ENCODE measurements at places on chromosomes 3 and 15.

DNA sequence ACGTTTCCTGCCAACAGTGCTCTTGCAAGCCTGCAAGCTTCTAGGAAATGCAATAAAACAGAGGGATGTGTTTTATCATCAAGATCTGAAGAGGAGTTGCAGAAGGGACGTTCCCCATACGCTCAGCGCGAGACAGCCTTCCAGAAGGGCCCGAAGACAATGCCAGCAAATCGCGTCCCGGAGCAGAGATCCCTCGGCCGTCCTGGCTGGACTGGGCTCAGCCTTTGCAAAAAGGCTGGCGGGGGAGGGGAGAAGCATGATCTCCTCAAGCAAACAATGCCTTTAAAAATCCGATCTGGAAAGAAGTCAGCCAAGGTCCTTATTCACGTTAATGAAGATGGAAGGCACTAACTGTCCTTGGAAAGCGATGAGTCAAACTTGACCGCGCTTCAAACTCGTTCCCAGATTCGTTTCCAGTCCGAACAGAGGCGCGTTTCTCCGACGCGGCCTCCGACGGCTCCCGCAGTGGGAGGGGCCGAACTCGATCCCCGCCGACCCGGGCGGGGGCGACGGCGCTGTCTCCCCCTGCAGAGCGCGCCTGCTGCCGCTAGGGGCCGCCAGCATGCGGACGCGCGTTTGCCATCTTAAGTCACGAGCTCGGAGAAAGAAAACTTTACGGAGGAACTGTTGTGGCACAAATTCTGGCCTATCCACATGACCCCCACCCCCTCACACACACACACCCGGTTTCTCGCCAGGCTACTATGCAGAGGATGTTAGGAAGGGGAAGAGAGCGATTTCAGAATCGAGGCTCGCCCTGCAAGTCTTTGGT, 5.5 kb downstream of the BCL6 start:
- H3K4me3 ChIP-seq: peak overlapping the region; percentile 94
- peak; percentile 69 for DNase-seq

GRCh38 chr3:186281176-186281575, 80.9 kb downstream of the DGKG start:
- no peak overlapping the region for H3K4me3 ChIP-seq
- no peaks in the 10 kb centered on the region for H3K4me1 ChIP-seq
- H3K27ac ChIP-seq: no peak overlapping the region
- H3K27me3 ChIP-seq: no peaks in the 10 kb centered on the region
- H3K36me3 ChIP-seq: no peaks in the 10 kb centered on the region
- no peak for DNase-seq

DNA sequence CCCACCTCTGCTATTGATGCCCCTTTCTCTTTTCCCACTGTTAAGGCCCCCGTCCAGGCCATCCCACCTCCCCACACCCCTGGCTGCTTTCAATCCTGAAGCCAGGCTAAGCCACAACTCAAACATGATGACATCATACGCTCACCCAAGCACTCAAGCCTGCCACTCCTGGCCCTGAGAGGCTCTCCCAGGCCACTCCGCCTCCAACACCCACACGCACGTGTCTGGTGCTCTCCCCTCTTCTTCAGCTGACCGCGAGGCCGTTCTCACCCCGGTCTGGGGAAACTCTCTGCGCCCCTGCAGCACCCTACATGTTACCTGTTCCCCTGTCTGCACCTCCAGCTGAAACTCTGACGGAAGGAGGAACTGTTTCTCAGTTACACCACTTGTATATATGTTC, 6.2 kb downstream of the ZXDC start:
- H3K27ac ChIP-seq: no peak overlapping the region
- peaks cover 25% of the 10 kb centered on the region for H3K4me1 ChIP-seq
- DNase-seq: no peak

GRCh38 chr3:147383617-147384016, 22.7 kb downstream of the ZIC4 start:
- DNase-seq: no peak
- H3K4me3 ChIP-seq: no peak overlapping the region
- no peak overlapping the region for H3K27ac ChIP-seq
- H3K27me3 ChIP-seq: peaks cover 38% of the 10 kb centered on the region

DNA sequence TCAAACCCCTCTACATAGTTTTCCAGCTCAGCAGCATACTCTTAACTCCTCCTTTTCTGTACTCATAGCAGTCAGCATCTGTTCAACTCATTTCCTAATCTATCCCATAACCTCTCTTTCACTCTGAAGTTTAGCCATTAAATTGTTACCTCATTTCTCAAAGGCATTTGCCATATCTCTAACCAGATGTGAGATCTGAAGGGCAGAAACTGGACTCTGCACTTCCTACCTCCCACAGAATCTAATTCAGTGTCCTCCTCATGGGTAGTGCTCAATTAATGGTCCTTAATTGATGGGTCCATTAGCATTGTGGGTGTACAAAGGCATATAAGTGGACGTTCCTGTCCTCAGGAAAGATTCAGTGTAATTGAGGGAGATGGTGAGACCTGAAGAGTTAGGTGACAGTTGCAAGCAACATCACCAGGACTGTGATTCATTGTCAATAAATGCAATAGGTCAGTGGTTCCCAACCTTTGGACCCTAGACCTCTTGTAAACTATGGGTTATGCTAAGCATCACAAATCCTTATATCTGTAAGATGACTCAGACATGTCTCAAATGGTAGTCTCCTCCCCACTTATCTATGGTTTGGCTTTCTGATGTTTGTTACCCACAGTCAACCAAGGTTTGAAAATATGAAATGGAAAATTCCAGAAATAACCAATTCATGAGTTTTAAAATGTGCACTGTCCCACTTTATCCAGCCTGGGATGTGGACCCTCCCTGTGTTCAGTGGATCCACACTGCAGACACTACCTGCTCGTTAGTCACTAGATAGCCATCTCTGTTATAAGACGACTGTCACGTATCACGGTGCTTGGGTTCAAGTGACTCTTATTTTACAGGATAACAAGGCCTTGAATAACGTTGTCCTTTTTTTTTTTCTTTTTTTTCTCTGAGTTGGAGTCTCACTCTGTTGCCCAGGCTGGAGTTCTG, 25.0 kb upstream of the UACA start:
- no peaks in the 10 kb centered on the region for H3K36me3 ChIP-seq
- H3K27me3 ChIP-seq: no peaks in the 10 kb centered on the region
- DNase-seq: no peak
- H3K4me1 ChIP-seq: no peaks in the 10 kb centered on the region
- no peak overlapping the region for H3K4me3 ChIP-seq
- no peak overlapping the region for H3K27ac ChIP-seq

- DNase-seq: no peak
- H3K4me1 ChIP-seq: no peaks in the 10 kb centered on the region
- H3K36me3 ChIP-seq: no peaks in the 10 kb centered on the region
- no peak overlapping the region for H3K4me3 ChIP-seq
Measured at GRCh38 chr15:33045066-33045810, 149.3 kb downstream of the FMN1 start.

DNA sequence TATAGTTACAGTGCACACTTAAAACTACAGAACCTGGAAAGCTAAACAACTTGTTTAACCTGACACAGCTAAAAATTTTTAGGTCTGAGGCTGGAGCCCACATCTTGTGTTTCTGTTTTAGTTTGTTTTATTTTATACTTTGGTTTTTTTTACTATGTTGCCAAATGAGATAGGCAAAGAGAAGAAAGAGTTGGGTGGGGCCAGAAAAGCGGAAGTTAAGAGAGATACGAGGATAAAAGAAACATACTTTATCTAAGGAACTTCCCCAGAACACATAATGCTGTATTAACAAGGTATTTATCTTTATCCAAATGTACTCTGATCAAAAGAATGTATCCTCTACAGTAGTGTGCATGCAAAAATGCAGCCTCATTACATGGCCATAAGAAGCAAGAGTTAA, 1145.7 kb downstream of the EPHA3 start:
- H3K4me3 ChIP-seq: no peak overlapping the region
- H3K4me1 ChIP-seq: no peaks in the 10 kb centered on the region
- H3K27me3 ChIP-seq: no peaks in the 10 kb centered on the region
- H3K27ac ChIP-seq: no peak overlapping the region
- H3K36me3 ChIP-seq: no peaks in the 10 kb centered on the region

DNA sequence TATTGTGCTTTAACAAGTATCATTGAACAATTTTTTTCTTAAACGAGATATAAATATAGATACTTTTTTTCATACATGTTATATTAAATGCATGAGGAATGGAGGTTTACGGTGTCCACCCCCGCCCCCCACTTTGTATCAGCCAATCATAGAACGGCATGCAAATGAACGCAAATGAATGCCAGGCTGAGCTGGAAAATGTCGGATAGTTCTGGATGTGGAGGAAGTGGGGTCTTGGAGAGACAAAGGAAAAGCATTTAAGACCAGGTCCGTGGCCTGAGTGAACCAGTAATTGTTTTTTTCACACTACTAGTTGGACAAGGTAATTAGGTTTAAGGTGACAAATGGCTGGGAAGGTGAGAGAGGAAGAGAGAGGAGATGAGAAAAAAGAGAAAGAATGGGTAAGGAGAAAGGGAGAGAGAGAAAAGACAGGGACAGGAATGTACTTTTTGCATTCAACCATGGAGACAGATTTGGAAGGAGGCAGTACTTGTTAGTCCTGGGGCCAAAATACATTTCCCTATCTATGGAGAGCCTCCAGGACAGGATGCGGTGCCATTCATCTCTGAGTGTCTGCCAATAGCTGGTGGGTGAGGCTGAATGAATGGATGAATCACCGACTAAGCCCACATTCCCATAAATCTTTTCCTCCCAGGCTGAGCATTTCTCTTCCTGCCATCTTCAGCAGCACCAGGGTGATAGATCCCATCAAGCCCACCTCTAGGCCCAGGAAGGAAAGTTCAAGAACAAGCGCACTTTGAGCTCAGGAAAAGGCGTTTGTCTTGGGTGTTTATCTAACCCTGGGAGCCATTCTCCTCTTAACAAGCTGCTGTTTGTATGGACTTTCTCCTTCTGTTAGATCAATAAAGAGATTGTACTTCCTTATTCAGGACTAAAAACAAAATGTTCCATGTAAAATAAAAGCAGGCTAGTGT, 1.4 kb upstream of the RAD18 start:
- no peak overlapping the region for H3K27ac ChIP-seq
- H3K4me3 ChIP-seq: no peak overlapping the region
- H3K4me1 ChIP-seq: peaks cover 14% of the 10 kb centered on the region
- no peaks in the 10 kb centered on the region for H3K27me3 ChIP-seq
- no peaks in the 10 kb centered on the region for H3K36me3 ChIP-seq

GRCh38 chr3:16401273-16401672, 112.2 kb downstream of the RFTN1 start:
- no peaks in the 10 kb centered on the region for H3K4me1 ChIP-seq
- DNase-seq: no peak
- H3K27me3 ChIP-seq: no peaks in the 10 kb centered on the region

DNA sequence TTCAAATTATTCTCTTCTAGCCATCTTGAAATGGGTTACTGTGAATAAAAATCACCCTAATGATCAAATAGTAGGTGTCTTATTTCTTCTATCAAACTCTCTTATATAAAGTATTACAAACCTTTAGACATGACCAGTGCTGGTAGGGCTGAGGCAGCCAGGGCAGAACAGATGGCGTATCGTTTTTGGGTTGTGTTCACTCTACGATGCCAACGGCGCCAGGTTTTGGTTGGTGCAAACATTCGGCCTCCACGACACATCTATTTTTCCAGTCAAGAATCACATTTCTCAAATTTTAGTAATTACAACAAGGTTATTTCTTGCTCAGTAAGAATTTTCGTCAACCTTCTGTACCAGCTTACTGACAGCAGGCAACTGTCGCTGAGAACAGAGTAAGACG, 2.2 kb downstream of the RPL4 start:
- peak overlapping the region; percentile 83 for H3K4me3 ChIP-seq
- H3K36me3 ChIP-seq: peaks cover 54% of the 10 kb centered on the region
- DNase-seq: no peak
- H3K27me3 ChIP-seq: no peaks in the 10 kb centered on the region
- peaks cover 23% of the 10 kb centered on the region for H3K4me1 ChIP-seq

- no peak overlapping the region for H3K4me3 ChIP-seq
- H3K27me3 ChIP-seq: no peaks in the 10 kb centered on the region
- H3K4me1 ChIP-seq: no peaks in the 10 kb centered on the region
- no peaks in the 10 kb centered on the region for H3K36me3 ChIP-seq
Measured at GRCh38 chr3:39849992-39850715, 40.7 kb downstream of the MYRIP start.

- H3K27ac ChIP-seq: no peak overlapping the region
- DNase-seq: no peak
- no peaks in the 10 kb centered on the region for H3K4me1 ChIP-seq
Measured at GRCh38 chr15:87031540-87032230, 952.0 kb downstream of the AGBL1 start.

- H3K27ac ChIP-seq: no peak overlapping the region
- no peaks in the 10 kb centered on the region for H3K4me1 ChIP-seq
- no peak overlapping the region for H3K4me3 ChIP-seq
- DNase-seq: no peak
Measured at GRCh38 chr3:44292947-44293346, 45.6 kb upstream of the TCAIM start.

- H3K27me3 ChIP-seq: no peaks in the 10 kb centered on the region
- DNase-seq: no peak
- no peak overlapping the region for H3K4me3 ChIP-seq
- no peaks in the 10 kb centered on the region for H3K36me3 ChIP-seq
- H3K27ac ChIP-seq: no peak overlapping the region
Measured at GRCh38 chr3:107868449-107868848, 222.4 kb downstream of the CD47 start.

GRCh38 chr3:57100046-57100695, 39.7 kb downstream of the SPATA12 start:
- H3K4me3 ChIP-seq: no peak overlapping the region
- DNase-seq: peak; percentile 23
- no peak overlapping the region for H3K27ac ChIP-seq
- no peaks in the 10 kb centered on the region for H3K27me3 ChIP-seq
- no peaks in the 10 kb centered on the region for H3K4me1 ChIP-seq

DNA sequence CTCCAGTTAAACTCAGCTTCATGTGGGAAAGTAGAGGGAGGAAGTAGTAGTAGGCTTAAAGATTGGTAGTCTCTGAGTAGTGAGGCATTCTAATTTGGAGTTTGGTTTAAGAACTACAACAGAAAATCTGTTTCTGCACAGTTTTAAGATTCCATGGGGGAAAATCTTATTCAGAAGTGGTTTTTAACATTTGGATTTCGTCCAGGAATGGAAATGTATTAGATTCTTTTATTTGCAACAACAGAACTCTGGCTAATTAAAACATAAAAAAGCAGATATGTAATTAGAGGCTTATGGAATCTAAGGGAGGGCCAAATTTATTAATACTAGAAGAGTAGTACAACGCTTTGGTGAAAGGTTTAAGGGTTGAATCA, 36.0 kb downstream of the NECTIN3 start:
- H3K4me3 ChIP-seq: no peak overlapping the region
- H3K27me3 ChIP-seq: no peaks in the 10 kb centered on the region
- H3K4me1 ChIP-seq: no peaks in the 10 kb centered on the region
- no peak overlapping the region for H3K27ac ChIP-seq

DNA sequence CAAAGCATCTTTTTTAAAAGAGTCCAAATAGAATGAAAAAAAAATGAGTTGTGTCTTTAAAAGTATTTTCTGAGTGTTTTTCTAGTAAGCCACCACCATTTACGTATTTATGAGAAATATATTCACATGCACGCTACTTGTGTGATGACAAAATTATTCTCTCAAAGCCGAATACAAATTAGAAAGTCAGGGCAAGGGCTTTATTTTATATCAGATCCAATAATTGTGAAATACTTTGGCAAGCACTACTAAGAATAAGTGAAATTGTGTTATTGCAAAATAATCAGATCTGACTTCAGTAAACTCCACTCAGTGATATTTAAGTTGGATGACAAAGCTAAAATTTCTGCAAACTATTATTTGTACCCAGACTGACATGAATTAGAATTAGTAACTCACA, 589.3 kb upstream of the KCNMB2 start:
- H3K4me1 ChIP-seq: no peaks in the 10 kb centered on the region
- H3K36me3 ChIP-seq: no peaks in the 10 kb centered on the region
- no peak overlapping the region for H3K27ac ChIP-seq
- no peak for DNase-seq

Measured in effector memory CD4-positive, alpha-beta T cell (primary cell).